ENCODE measurements at places on chromosomes 7 and 10.

GRCh38 chr10:119208553-119208940, 1.2 kb downstream of the GRK5 start:
- no peak for DNase-seq

DNA sequence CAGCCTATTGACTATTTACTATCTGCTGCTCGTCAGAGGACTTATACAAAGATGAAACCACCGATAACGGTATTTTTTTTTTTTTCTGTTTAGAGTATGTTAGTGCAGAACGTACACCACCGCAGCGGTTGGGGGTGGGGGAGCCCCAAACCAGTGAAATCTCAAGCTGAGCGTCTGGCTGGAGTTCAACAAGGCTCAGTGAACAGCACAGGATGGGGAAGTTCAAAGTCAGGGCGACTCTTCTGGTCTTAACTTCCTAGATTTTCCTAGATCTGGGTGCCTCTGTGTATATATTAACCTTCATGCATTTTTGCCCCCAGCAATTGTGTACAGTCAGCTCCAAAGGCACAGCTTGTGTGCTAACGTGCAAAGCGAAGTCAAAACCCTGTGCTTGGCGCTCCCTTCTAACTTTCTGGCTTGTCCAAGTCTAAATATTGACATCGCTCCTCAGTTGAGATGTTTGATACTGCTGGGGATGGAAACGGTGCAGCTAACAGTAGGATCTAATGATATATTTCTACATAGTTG, 1.1 kb downstream of the RHOBTB1 start:
- DNase-seq: no peak

DNA sequence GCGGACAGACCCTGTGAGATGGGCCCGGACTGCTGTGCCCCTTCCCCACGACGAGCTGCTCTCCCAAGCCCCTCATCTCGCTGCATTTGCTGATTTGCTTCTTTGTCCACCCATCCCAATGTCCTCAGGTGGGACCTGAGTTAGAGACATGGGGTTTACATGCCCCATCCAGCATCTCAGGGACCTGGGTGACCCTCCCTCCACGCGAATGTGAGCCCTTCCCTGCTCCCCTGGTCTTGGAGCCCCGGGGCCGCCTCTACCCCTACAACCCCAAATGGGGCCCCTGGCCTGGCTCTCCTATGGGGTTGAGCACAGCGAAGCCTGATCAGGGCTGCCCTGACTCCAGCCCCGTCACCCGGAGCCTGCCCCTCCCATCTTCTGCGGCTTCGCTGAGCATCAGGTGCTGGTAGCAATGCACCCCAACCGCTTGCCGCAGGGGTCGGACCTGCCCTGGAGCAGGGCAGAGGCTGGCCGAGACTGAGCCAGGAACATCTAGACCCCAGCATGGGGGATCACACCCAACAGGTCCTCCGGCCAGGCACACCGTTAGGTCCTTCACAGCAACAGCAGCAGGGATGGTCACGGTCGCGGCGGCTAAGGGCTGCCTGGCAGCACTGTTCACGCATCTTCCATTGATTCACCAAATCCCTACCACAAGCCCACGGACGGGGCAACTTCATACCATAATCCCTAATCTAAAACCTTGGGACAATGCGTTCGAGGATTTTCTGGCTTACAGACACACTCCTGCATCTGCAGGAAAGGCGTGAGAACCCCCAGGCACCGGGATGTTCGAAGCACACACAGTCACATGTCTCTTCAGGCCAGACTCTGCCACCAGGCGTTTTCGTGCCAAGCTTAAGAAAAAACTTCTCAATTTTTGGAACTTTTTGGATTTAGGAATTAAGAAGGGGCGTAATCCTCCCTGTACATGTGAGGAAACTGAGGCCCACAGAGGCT, 15.5 kb downstream of the WDR86 start:
- no peak for DNase-seq

DNA sequence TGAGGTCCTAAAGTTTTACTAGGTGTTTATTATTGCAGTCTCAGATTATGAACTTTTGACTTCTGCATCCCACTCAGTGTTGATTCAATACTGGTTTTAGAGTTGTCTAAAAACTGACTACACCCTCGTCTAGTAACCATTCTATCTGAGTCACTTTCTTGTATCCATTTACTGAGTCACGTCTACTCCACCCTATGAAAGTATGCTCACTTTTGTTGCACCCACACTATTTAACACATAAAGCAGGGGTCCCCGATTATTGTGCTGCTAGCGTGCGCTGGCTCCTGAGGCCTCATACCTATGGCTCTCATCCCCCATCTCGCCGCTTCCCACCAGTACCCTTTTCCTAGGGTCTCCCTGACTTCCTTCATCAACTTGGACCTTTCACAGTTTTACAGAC, 2.0 kb downstream of the SAMD9 start:
- DNase-seq: no peak

DNA sequence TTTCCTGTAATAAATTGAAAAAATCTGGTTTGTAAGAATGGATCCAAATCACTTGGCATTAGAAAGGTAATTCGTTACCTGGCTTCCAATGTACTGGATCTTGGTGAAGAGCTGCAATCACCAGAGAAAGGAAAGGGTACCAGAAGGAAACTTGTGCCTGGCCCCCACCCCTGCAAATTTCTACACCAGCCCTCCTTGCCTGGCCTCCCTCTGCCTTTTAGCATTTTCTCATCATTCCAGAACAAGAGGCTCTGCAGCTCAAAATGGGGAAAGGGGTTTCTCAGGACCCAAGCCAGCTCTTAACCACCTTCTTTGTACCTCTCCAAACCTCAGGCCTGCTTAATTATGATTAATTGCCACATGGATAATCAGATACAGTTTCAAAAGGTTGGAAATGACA, 612.8 kb upstream of the MGMT start:
- DNase-seq: no peak

- no peak for DNase-seq
Observed at GRCh38 chr7:86748843-86749719, 105.4 kb downstream of the GRM3 start.

GRCh38 chr10:23433701-23434100, 5.2 kb upstream of the OTUD1 start:
- DNase-seq: no peak

DNA sequence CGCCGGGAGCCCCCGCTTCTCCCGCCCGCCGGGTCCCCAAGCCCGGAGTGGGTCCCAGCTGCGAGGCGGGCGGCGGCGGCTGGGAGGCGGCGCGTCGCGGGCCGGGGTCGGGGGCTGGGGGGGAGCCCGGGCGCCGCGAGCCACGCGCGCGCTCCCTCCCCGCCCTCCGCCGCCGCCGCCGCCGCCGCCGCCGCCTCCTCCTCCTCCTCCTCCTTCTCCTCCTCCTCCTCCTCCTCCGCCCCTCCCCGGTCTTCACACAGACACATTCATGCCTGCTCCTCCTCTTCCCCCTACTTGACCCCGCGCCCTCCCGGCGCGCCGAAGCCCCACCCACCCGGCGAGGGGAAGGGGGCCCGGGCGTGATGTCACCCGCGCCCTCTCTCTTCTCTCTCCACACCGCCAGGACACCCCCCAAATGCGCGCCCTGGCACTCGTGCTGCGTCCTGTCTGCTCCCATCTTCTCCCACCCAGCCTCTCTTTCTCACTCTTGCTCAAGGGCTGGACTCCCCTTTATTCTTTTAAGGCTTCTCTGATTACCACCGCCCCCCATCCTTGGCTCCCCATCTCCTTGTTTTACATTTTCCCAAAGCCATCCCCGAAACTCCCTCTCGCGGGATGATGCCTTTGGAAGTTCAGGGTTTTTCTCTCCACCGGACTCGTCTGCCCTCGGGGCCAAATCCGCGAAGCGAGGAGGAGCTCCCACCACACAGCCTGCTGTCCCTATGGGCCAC, 967 bp upstream of the GLI3 start:
- DNase-seq: no peak

DNA sequence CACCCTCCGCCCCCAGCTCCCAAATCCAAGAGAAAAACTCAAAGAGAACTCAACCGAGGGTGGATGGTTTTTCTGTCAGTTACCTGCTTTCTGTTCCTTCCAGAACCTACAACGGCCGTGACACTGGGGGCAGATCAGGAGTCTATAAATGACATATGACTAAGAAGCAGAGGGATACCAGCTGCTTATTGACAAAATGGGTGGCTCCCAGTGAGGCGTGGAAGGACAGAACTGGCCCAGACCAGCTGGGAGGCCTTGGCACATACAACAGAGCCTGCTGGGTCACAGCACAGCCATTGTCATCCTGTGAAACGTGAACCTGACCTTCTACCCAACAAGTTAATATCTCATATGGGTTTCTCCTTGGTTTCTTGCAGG, 84.3 kb upstream of the ADRB1 start:
- no peak for DNase-seq

- DNase-seq: no peak
Observed at GRCh38 chr7:150902078-150903033, 50.0 kb downstream of the AOC1 start.

DNA sequence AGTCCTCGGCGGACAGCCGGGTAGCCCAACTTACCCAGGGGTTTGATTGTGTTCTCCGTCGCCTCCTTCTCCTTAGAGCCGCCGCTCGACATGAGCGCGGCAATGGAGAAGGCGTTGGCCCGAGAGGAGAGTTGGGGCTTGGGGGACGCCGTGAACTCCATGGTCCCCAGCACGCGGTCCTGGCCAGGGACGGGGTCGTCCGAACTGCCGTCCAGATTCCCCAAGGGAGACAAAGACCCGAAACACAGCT, 515 bp downstream of the TBX20 start:
- DNase-seq: no peak

DNA sequence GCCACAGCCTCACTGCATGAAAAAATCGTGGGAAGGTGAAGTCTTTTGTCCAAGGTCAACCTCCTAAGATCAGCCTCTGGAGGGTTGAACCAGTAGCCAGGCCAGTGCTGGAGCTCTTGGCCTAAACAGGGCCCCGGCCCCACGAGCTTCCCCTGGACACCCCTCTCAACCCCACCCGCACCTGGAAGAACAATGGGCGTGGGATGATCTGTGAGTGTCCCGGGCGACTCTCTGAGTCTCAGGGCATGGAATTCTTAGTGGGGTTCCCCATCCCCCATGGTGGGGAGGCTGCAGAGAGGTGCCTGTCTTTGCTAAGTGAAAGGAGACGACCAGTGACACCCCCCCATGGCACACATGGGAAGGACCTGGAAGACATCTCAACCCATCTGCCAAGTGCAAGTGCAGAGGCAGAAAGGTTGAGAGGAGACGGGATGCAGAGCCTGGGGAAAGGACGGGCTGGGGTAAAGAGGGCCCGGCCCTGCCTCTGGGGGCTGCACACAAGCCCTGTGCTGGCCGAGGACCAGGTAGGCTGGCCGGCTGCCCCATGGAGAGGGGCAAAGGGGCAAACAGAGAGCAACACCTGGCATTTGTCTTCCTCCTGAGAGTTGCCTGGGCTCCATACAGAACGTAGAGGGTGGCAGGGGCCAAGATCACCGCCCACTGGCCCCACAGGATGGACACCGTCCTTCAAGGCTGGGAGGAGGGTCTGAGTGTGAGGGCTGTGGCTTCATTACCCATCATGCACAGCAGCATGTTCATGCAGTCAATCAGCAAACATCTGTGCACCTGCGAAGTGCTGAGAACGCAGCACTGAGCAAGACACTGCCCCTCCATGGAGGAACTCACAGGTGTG, 163.0 kb upstream of the PPP2R2D start:
- no peak for DNase-seq

DNA sequence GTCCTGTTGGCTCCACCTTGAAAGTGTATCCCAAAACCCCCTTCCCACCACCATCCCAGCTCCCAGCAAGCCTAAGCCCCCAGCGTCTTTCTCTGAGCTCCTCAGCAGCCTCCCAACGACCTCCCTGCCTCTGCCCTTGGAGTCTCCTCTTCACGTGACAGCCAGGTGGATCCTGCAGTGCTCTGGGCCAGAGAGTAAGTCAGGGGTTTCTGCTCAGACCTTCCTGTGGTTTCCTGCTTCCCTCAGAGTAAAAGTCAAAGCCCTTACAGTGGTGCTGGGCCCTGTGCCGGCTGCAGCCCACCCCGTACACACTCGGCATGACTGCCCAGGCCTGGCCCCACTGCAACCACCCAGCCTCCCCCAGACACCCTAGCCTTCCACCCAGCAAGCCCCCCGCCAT, 51.9 kb downstream of the OAT start:
- no peak for DNase-seq

- DNase-seq: peak; percentile 13
Observed at GRCh38 chr7:2109936-2110609, 122.7 kb downstream of the MAD1L1 start.

- no peak for DNase-seq
Observed at GRCh38 chr7:159020987-159021386, 123.7 kb downstream of the VIPR2 start.

GRCh38 chr10:21521751-21522533, 3.5 kb downstream of the SKIDA1 start:
- no peak for DNase-seq

GRCh38 chr7:2032876-2033407, 199.8 kb downstream of the MAD1L1 start:
- DNase-seq: no peak

DNA sequence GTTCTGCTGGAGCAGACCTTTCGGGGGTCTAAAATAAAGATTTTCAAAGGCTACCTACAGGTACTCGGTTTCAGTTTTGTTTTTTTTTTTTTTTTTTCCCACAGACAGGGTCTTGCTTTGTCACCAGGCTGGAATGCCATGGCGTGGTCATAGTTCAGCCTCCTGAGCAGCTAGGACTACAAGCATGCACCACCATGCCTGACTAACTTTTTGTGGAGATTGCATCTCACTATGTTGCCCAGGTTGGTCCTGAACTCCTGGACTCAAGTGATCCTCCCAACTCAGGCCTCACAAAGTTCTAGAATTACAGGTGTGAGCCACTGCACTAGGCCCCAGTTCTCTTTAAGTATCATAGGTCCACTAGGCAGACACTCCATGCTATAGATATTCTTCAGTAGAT, 34.5 kb downstream of the BAMBI start:
- DNase-seq: no peak

DNA sequence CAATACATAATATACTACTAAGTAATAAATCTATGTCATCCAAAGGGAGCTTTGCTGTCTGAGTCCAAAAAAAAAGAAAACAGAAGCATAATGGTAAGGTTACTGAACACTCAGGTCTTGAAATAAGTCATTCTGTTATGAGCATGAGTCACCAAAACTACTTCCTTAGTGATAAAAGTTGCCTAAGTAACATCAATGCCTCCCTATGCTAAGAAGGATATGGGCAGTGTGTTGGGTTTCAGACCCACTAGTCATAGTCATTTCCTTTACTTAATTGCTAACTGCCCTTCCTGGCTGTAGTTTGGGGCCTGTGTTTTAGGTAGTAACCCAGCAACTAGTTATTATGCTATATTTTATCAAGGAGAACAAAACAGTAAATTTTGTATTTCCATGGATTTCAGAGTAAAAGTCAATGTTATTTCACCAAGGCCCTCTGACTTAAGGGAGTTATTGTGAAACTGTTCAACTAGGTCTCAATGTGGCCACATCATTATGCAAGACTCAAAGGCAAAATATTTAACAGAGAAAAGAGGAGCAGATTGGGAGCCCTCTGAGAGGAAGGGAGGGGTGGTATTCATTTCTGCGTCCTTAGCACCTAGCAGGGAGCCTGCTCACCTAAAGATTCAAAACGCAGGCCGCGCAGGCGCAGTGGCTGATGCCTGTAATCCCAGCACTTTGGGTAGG, 11.7 kb upstream of the VIM start:
- DNase-seq: no peak

- DNase-seq: no peak
Observed at GRCh38 chr7:101936611-101937231, 119.3 kb downstream of the CUX1 start.

GRCh38 chr7:121132940-121133339, 144.4 kb downstream of the CPED1 start:
- no peak for DNase-seq

Data from activated CD4-positive, CD25-positive, alpha-beta regulatory T cell treated with anti-CD3 and anti-CD28 coated beads, Interleukin-2, amount 50 U/mL, for 16 hours (primary cell).